ENCODE measurements at places on chromosomes 16 and 17.
A peak's percentile ranks its signal among the peaks of the same experiment; 100 is the strongest.

GRCh38 chr17:51402899-51403298 is 142.6 kb downstream of the UTP18 start:
- no peak for DNase-seq

DNA sequence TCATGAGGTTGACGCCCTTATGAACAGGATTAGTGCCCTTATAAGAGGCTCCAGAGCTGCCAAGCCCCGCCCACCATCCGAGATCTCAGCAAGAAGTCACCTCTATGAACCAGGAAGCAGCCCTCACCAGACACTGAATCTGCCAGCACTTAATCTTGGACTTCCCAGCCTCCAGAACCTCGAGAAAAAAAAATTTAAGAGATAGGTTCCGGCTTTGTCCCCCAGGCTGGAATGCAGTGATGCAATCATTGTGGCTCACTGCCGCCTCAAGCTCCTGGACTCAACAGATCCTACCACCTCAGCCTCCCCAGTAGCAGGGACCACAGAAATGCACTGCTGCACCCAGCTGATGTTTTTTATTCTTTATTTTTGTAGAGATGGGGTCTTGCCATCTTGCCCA is 22.5 kb upstream of the ADCY9 start:
- DNase-seq: no peak

DNA sequence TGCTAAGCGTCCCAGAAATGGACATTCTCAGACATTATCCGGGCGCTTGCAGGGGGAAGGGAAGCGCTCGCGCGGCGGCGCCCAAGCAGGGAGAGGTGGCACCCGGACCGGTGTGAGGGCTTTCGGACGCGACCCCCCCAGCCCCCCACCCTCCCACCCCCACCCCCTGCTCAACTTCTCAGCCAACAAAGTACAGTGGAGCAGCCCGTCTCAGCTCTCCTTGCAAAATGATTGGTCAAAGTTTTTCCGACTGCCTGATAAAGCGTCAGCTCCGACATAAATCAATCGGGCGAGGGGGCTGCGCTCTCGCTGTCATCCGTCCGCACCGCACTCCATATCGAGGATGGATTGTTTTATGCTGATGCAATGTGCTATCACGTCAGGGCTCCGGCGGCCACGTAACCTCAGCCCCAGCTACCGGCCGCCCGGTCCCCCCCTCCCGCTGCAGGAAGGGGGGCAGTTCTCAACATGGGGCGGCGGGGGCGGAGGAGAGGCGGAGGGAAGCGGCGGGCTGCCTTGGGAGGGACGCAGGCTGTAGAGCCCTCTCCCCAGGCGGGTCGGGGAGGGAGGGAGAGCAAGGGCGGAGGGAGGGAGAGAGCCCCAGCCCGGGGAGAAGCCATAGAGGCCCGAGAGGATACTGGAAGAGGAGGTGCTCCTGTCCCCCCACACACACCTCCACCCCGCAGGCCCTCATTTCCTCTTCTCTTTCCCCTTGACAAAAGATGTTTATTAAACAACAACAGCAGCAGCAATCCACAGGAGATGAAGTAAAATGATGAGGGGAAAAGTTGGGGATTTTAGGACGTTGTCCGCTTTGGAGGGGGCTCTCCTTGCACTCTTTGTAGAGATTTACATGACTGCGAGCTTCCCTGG is at the start of gene HOXB9:
HOXB9 (minus strand) TSS at position 114 of the 873 bp plus-strand sequence; CDS start at position 25, 89 bp downstream.
- peak; percentile 71 for DNase-seq

GRCh38 chr16:25126820-25127232 is 15.3 kb downstream of the LCMT1 start:
- DNase-seq: no peak

DNA sequence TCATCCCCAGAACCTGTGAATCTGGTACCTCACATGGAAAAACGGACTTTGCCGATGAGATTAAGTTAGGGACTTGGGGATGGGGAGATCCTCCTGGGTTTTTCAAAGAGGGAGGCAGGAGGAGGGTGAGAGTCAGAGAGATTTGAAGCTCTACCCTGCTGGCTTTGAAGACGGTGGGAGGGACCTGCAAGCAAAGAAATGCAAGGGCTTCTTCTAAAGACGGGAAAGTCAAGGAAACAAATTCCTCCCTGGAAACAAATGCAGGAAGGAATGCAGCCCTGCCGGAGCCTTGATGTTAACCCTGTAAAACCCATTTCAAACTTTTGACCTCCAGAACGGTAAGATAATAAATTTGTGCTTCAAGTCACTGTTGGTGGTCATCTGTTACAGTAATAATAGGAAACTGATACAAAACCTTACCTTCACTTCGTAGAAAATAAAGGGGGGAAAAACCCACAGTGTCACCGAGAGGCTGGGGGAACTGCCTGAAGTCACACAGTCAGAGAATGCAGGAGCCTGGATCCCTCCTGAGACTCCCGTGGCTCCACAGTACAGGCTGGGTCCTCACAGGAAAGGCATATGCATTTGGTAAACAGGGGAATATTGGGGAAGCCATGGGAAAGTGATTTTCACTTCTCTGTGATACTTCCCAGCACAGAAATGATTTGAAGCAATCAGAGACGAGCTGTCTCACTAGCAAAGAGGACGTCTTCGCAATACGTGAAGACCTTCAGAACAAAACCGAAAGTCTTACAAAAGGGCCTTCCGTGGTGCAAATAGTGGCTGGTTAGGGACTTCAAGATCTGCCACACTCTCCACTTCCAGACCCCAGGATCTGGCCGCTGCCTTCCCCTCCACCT is 58.9 kb upstream of the CLEC3A start:
- peak; percentile 36 for DNase-seq

GRCh38 chr16:2486645-2487516 is 12.0 kb downstream of the TBC1D24 start:
- no peak for DNase-seq

GRCh38 chr17:2835780-2836179 is 39.5 kb downstream of the RAP1GAP2 start:
- no peak for DNase-seq

DNA sequence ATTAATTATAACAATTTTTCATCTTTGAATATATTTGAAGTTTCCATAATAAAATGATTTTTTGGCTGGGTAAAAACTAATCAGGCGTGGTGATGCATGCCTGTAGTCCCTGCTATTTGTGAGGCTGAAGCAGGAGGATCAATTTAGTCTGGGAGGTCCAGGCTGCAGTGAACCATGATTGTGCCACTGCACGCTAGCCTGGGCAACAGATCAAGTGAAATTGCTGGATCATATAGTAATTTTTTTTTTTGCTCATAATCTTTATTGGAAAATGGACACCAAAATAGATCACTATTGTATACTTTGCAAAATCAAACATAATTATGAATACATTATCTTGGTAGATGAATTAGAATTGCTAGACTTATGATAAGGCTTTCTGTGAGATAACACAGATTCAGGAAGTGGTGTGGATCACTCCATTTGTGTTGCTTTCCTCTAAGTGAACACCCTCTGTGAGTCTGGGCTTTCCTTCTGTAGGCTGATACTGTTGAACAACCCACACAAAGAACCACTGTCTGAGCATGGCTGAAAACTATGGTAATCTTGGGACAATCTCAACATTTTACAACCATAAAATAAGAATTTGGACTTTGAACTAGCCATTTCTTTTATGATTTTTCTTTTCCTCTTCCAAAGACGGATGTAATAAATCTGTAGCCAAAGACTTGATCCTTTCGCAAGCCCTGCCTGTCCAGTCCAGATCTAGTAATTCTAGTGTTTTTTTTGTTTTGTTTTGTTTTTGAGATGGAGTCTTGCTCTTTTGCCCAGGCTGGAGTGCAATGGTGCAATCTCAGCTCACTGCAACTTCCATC is 5.6 kb upstream of the ST3GAL2 start:
- DNase-seq: no peak

DNA sequence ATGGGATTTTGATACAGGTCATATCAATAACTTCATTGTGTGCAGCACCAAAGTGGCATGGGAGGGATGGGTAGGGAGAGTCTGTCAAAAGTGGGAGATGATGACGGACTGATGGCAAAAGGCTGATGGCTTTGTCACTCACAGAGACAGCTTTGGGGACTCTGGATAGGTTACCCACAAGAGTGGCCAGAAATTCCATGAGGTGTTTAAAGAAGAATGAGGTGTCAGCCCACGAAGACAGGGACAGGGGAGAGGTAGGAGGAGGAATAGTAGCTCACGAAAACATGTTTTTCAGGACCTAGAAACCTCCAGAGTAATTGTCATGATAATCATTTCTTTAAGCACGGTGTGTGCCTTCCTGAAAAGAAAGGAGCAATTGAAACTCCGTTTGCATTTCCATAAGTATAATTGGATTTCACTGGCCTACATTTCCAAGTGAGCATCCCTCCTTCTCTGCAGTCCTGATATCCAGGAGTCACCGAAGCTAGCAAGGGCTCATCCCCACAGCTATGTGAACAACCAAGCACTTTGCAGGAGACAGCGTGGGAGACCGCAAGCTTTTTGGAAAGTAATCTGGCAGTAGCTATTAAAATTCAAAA is 60.0 kb downstream of the HSD17B2 start:
- no peak for DNase-seq

GRCh38 chr17:10197721-10198508 is 491 bp downstream of the GAS7 start:
- peak; percentile 47 for DNase-seq

DNA sequence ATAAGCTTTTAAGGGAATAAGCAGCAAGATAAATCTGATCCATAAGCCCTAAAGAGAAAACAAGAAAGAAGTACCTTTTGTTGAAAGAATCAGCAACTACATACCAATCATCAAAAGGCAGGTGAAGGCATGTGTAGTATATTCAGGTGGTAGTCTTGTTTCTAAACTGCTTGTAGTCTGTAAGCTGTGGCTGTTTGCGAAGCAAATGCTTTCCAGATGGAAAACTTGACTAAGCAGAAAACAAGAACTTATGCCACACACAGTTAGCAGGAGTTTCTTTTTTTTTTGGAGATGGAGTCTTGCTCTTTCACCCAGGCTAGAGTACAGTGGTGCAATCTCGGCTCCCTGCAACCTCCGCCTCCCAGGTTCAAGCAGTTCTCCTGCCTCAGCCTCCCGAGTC is 5.7 kb downstream of the CBX1 start:
- DNase-seq: no peak

DNA sequence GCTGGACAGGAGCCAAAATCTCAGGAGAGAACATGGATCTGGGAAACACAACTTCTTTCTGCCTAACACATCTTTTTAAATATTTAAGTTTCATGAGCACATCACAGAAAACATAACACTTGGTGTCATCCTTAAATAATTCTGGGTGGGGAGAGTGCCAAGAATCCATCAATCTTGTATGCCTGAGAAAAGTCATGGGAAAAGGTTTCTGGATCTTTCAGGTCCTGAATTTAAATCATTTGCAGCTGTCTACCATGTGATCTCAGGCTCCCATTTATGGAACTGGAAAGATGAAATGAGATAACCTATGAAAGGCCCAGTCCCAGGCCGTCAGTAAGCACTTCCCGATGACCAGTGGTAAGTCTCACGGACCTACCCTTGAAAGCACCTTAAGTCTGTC is 15.1 kb downstream of the CDH11 start:
- DNase-seq: no peak

- DNase-seq: peak; percentile 64
Measured at GRCh38 chr17:77503916-77504651, 363.3 kb downstream of the SEC14L1 start.

- no peak for DNase-seq
Measured at GRCh38 chr16:31050280-31051030, 17.1 kb downstream of the STX4 start.

DNA sequence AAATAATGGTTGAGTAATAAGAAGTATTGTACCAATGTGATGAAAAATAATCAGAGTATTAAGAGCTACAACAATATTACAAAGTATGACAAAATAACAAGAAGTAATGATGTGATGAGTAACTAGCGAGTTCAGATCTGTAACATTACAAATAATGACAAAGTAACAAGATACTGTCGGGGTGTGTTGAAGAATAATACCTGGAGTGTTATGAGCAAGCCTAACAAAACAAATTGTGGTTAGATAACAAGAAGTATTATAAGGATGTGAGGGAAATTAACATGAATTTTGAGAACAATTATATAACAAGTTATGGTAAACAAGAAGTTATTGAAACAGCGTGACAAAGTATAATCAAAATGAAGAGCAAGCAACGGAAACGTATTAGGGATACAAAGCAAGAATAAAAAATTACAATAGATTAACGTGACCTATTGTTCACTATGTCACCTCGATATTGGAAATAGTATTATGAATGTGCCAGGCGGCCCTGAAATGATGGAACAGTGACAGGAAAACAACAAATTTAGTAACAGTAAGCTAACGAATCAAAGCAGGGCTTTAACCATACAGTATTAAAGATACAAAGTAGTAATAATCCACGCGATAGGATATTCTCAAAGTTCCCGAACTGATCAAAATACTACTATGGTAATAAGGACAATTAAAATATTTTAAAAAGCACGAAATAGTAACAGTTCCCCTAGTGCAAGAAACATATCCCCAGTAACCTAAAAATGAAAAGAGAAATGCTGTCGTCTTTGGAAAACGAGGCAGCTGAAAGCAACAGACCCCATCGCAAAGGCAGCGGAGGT is 1.6 kb downstream of the TBX4 start:
- no peak for DNase-seq

GRCh38 chr16:67112591-67113399 is 3.1 kb downstream of the PHAF1 start:
- DNase-seq: no peak

DNA sequence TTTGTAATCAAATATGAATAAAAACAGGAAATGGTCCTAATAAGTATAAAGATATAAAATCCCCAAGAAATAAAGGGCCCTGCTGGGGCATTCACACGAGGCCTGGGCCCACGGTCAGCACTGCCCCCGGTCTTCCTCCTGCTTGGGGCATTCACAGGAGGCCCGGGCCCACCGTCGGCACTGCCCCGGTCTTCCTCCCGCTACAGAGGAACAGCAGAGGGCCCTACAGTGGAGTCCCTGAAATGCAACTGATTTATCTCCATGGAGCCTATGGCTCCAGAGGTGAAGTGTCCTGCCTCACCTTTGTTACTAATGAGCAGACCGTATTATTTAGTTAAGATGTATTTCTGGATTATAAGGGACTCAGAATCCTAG is 46.5 kb downstream of the MAP1LC3B start:
- no peak for DNase-seq

DNA sequence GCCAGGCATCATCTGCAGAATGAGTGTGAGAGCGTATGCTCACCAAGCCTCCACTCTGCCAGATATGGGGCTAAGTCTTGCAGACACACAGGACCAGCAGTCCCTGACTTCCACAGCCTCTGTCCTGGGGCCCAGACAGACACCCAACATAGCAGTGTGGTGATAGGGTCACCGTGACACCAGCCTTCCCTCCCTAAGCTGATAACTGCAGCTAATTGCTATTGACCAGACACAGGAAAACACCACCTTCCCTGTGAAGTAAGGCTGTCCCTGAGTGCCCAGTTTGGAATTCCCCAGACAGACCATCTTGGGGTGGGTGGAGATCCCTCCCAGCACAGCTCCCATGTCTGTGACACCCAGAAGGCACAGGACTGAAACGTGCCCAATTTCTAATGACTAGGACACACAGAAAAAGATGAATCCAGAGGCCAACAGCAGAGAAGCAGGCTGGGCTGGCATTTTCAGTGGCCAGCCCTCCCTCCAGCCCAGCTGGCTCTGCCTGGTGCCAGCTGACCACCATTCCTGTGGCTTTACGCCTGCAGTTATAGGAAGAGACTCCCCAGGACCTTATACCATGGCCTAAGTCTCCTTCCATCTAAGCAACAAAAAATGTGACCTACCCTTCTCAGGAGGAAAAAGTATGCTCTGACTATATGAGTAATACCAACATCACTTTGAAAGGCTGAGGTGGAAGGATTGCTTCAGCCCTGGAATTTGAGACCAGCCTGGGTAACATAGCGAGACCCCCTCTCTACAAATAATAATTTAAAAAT is 30.3 kb downstream of the ATPAF2 start:
- no peak for DNase-seq

GRCh38 chr17:61007980-61008379 is 330.3 kb downstream of the BCAS3 start:
- no peak for DNase-seq

Data from WTC11 (cell line).